AG04450 (cell line): ENCODE measurements at places on chromosomes 5 and 9. TPM values are rescaled to one million over a fixed set of nuclear protein-coding genes. Genes with fewer than 3 reads are reported as not detected.

- DNase-seq, result no peak
These were observed 12.6 kb downstream of the AUH start for GRCh38 chr9:91349115-91349555.

- DNase-seq, result no peak
These were observed 141.4 kb downstream of the TMEM38B start for GRCh38 chr9:105835721-105836120.

DNA sequence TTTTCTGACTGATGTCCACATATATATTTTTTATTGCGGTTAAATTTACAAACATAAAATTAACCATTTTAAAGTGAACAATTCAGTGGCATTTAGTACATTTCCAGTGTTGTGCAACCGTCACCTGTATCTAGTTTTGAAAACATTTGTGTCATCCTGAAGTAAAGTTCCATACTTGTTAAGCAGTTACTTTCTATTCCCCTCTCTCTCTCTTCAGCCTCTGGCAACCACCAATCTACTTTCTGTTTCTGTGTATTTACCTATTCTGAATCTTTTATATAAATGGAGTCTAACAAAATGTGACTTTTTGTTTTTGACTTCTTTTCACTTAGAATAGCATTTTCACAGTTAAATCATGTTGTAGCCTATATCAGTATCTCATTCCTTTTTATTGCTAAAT lies 480.1 kb upstream of the SMARCA2 start:
- DNase-seq, result no peak

- no peak for DNase-seq
These were observed 1.9 kb upstream of the IDNK start for GRCh38 chr9:83620841-83621636.

GRCh38 chr5:1731091-1731639 lies 68.5 kb downstream of the MRPL36 start:
- DNase-seq, result no peak

DNA sequence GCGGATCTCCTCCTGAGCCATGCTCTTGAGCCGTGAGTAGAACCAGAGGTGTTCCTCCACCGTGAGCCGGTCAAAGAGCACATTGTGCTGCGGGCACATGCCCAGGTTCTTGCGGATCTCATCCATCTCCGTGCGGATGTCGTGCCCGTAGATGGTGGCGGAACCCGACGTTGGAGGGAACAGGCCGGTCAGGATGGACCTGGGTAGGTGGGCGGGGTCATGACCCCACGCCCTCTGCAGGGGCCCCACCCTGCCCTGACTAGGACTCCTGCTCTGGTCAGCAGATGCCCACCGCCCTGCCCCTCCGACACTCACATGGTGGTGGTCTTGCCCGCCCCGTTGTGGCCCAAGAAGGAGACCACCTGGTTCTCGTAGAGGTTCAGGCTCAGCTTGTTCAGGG lies 12.1 kb downstream of the ABCA2 start:
- no peak for DNase-seq

GRCh38 chr5:158007336-158007735 lies 148.4 kb upstream of the CLINT1 start:
- DNase-seq, result no peak

- no peak for DNase-seq
These were observed 313.6 kb upstream of the PIK3R1 start for GRCh38 chr5:67901814-67902496.

DNA sequence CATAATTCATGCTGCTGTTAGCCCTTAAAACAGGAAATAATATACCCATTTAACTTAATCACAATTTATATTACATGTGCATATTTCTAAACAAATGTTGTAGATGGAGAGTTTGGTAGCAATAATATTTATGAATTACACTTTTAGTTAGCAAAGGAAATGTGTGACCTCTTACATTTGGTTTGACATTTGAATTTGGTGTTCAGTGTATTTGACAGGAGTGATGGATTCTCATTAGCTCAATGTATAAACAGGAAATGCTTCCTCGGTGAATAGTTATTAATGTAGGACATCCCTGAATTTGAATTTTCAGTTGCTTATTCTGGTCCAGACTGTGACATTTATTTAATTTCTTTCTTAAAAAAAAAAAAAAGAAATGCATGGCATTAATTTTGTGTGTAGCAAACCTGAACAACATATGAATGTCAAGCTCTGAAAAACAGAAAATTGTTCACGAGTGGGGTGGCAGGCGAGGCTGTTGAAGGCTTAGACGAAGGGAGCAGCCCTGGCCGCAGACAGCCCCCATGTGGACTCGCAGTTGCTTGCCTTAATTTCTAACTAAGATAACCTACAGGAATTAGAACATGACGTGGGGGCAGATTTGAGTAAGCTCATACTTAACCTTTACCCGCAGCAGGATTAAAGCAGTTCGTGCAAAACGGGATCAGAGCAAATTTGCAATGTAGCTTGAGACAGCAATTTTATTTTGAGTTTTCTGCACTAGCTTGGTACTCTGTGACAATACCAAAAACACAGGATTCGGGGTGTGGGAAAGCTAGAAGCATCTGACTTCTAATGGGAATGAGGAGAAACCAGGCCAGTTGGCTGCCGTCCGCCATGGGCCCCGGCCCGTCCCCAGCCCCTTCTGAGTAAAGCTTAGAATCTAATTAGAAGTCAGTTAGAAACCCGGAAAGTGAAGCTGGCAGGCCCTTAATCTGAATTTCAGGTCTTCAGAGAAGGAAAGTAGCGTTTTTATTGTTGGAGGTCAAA lies 134.3 kb downstream of the MACROH2A1 start:
- DNase-seq, result no peak

GRCh38 chr5:181181650-181182565 lies 23.1 kb downstream of the TRIM7 start:
- DNase-seq, result no peak

GRCh38 chr9:132651259-132651658 lies 18.5 kb downstream of the DDX31 start:
- DNase-seq, result peak; percentile 90

GRCh38 chr9:37968228-37968701 lies 64.3 kb upstream of the SLC25A51 start:
- DNase-seq, result no peak

DNA sequence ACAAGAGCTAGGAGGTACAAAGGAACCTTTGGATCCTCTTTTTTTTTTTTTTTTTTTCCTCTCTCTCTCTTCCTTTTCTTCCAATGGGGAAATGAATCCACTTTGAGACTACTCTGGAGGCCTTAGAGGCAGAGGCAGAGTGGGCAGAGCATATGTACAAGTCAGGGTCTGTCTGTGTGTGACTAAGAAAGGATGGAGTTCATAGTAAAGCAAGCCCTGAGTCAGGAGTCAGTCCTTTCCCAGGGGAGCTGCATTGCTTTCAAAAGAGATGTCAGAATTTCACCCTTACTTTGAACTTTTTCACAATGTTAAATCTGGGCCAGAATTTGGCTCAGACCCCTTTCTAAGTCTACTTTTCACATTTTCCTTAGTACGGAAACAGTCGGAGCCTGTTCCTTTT lies 792.4 kb upstream of the C9orf72 start:
- DNase-seq, result no peak

- no peak for DNase-seq
These were observed 41.3 kb downstream of the ZNF366 start for GRCh38 chr5:72465601-72466563.

- no peak for DNase-seq
These were observed 28.9 kb upstream of the GRAMD2B start for GRCh38 chr5:126394211-126394788.

- DNase-seq, result no peak
These were observed 101.5 kb upstream of the ZNF608 start for GRCh38 chr5:124847907-124848306.

GRCh38 chr5:31995006-31995405 lies 179.1 kb downstream of the GOLPH3 start:
- DNase-seq, result no peak

- no peak for DNase-seq
These were observed 37.4 kb downstream of the PTTG1 start for GRCh38 chr5:160458806-160459800.

ZNF608 gene
- polyA plus RNA-seq, result 12.1 and 13.0 TPM in 2 replicates

GHR gene
- 0.48 and 0.63 TPM in 2 replicates for polyA plus RNA-seq

TMEM215 gene
- not detected in 2 replicates for polyA plus RNA-seq

GRIN3A gene
- polyA plus RNA-seq, result not detected in 2 replicates

RALGPS1 gene
- 4.4 and 4.6 TPM in 2 replicates for polyA plus RNA-seq

KIAA1958 gene
- 0.88 and 1.1 TPM in 2 replicates for polyA plus RNA-seq

LHX3 gene
- not detected in 2 replicates for polyA plus RNA-seq

RCL1 gene
- 7.0 and 7.8 TPM in 2 replicates for polyA plus RNA-seq

NKD2 gene
- polyA plus RNA-seq, result not detected in 2 replicates

ORM2 gene
- polyA plus RNA-seq, result not detected in 2 replicates

GRM6 gene
- not detected in 2 replicates for polyA plus RNA-seq

GGTA1 gene
- polyA plus RNA-seq, result not detected in 2 replicates
